ENCODE measurements at places on chromosomes 2 and 18.

- no peak for DNase-seq
Measured at GRCh38 chr2:157395811-157396210, 48.1 kb downstream of the CYTIP start.

DNA sequence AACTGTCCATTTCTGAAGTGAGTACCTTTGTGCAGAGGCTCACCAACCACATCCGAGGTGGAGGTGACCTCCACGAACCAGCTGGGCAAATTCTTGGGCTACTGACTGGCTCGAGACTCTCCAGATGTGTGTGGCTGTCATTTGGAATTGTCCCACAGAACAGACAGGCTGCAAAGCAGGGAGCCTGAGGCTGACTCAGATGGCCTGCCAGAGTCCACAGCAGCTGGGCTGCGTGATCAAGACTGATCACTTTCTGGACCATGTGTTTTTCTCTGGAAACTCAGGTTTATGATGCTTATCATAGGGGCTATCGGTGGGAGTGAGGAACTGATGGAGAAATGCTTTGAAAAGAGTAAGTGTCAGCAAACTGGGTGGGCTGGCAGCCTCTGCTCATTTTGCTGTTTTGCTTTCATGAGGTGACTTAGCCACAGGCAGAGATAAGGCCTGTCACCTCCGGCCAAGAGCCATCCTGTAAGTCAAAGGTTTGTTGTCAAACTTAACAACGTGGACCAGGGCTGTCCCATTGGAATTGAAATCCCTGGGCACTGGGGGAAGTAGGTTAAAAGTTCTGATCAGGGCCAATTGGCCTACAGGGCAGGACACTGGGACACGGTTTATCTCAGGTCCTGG lies 120.4 kb downstream of the LIPG start:
- no peak for DNase-seq

DNA sequence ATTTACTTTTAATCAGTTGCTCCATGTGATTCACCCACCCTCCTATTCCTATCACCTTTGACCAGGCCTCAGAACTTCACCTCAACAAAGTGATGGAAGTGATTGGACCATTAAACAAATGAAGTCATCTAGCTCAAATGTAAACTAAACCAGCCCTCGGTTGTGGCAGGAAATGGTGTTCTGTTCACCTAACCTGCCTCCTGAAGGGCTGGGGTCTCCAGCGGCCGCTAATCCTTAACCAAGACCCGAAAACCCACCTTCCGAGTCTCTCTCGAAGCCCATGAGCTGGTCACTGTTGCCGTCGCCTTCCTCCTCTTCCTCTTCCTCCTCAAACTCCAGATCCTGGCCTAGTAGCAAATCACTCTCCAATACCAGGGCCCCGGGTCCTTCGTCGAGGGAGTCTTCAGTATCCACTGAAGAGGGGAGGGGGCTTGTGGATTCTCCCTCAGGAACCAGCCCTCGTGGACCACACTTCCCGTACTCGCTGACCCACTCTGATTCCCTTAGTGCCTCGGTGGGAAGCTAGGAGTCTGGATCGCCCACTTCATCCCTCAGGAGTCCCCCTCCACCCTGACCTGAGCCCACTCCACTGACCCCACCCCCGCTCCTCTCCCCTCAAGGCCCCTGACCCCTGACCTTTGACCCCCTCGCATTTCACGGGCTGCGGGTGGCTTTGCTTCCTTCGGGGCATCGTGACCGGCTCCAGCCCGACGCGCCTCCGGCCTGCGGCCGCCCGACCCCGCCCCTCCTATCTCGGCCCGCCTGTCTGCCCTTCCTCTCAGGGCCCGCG lies 503 bp downstream of the ZNF513 start:
- DNase-seq, result peak; percentile 46

DNA sequence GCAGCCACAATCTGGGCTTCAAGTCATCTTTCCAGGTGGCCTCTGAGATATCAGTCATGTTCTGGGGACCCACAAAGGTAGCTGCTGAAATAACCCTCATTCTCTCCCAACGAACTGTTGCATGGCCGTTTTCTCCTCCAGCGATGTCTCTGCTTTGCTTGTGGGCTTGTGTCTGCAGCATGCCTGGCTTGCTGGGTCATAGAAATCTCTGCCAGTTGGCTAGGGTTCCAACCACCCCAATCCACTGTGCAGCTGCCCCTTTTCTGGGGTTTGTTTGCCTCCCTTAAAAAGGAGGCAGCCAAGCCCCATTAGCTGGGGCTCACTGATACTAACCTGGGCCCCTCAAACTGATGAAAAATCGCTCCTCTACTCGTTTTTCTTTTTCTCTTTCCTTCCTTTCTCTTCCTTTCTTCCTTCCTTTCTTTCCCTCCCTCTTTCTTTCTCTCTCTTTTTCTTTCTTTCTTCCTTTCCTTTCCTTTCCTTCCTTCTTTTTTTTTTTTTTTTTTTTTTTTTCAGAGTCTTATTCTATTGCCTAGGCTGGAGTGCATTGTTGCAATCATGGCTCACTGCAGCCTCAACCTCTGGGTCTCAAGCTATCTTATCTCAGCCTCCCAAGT lies 680.0 kb downstream of the EPHA4 start:
- no peak for DNase-seq

GRCh38 chr2:189555232-189555631 lies 25.4 kb downstream of the SLC40A1 start:
- no peak for DNase-seq

- DNase-seq, result no peak
Measured at GRCh38 chr2:10688921-10689807, 611 bp downstream of the NOL10 start.

- DNase-seq, result no peak
Measured at GRCh38 chr2:72710418-72711152, 115.2 kb downstream of the EXOC6B start.

Data from right lung (tissue), 10 donors.